SW 1271 (cell line): ENCODE measurements at places on chromosomes 2 and 18.

GRCh38 chr2:173252581-173252980 lies 102.1 kb upstream of the CDCA7 start:
- DNase-seq, result no peak

DNA sequence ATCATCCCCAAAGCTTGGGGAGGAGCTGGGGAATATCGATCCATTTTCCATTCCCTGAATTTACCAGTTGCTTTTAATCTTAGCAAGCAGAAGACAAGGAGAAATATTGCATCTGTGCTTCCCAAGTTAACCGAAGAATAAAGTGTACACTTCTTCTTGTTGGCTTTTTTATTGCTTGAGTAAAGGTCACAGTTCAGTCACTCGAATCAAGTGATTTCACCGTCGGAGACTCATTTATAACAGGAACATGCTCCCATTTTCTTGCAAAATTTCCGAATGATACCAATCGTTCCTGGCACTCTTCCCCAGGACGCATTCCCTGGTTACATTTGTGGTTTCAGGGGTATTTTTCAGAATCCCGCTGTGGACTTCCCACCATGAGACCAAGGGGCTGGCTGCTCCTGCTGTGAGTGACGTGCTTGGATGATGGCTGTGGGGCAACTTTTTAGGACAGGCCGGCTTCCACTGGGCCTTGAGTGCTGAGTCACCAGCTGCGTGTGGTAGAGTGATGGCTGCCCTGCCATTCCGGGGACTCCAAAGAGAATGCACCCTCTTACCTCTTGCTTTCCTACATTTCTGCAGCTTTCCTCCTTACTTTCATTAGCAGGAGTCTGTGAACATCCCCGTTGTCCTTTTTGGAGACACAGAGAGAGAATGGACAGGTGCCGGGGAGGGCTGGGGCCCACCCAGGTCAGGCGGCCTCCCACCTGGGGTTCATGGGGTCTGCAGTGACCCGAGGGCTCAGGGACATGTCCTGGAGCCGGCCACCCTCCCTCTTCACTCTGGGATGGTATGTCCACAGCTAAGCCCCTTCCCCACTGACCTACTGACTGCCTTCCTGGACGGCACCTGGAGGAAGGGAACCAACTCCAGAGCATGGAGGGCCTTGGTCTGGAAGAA lies 60.7 kb upstream of the HDAC4 start:
- DNase-seq, result no peak

DNA sequence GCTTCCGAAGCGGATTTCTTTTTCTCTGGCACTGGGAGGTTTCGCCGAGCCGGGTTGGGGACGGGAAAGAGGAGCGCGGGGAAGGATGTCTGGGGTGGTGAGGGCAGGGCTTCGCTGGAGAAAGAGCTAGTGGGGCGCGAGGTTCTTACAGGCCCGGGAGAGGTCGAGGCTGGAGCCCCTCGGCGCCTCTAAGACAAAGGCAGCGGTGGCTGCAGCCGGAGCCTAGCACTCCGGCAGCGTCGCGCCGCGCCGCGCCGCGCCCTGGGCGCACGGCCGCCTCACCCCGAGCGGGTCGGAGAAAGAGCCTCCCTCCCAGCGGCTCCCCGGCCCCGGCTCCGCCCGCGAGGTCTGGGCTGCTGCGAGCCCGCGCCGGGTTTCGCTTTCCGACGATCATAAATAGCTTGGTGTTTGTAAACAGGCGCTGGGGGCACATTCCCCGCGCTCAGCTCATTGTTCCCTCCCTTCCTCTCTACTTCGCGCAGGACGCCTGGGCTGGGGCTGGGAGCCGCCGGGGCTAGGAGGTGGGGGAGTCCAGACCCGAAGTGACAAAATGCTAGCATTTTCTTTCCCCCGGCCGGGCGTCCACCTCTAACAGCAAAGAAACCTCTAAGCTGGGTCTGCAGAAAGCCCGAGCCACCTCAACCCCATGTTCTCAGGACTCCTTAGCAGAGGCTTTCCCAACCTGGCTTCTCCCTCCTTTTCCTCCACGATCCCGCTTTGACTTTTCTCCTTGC lies 813 bp upstream of the MEIS1 start:
- DNase-seq, result peak; percentile 46

DNA sequence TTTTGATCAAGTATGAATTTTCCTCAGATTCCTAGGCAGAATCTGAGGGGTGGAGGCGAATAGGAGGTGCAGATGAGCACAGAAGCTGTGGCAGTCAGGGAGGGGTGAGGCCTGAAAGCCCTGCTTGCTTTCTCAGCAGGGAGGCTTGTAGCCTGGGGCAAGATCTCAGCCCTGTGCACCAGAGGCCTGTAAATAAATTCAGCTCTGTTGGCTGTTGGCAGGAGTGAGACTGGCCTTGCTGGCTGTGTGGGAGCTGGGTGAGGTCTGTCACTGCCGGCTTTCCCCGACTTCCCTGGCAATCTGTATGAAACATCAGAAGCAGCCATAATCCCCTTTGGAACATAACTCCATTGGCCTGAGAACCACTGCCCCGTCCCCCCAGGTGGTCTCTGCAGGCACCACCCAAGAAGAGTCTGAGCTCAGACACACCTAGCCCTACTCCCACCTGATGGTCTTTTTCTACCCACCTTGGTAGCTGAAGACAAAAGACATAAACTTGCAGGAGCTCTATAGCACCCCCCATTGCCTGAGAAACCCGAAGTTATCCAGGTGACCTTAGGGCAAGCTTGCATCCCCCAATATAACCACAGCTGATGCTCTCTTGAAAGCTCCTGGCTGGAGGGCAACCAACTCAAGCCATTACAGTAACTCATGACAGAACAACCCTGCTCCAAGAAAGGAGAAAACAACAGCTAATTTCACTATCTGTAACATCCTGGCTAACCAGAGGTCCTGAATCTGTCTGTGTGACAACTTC lies 32.3 kb downstream of the EVA1A start:
- DNase-seq, result no peak

DNA sequence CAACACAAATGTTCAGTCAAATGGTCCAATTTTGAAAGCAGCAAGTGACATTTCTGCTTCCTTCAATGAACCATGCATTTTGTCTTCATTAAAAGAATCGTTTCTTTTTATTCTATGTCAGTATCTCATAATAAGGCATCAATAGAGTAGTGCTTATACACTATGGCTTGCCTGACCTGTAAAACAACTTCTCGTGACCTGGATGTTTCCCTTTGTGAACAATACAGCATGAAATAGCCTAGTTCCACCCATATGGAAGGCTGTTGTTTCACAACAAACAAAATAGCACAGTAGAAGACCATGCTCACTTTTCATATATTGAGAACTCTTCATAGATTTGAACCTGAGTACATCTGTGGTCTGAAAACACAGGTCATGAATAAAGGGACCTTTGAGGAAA lies 104.3 kb upstream of the PIK3C3 start:
- DNase-seq, result no peak

- no peak for DNase-seq
These were observed 92.1 kb downstream of the TMEM18 start for GRCh38 chr2:584863-585823.

DNA sequence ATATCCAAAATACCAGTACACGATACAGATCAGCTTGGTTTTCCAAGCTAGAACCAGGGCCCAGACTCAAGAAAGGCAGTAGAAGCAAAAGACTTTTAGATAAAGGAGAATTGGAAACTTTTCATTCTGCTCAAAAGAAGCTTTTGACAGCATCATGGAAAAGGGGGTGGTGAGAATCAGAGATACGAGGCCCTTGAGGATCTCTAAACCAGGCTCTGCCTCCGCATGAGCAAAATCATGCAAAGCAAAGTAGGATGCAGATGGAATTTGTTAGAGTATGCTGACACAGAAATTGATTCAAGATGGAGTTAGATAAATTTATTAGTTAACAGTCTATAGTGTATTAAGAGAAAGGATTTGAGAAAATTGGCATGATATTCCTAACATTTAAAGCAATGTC lies 39.8 kb downstream of the FAM98A start:
- DNase-seq, result no peak

GRCh38 chr2:65943099-65943786 lies 491.7 kb upstream of the MEIS1 start:
- no peak for DNase-seq

DNA sequence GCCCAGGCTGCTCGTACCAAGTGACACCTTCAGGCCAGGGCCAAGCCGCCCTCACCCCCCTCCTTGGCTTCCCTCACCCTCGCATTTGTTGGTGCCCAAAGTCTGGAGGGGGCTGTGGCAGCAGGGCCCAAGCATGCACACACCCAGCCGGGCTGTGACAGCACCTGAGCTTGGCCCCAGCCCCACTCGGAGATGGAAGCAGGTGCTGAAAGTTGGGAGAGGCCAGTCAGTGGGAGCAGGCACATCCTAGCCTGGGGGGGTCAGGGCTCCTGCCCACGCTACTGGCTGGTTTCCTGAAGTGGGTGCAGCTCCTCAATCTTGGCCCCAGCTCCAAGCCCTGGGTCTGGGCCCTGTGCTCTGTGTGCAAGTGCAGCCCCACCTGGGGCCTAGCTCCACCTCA lies 228.0 kb downstream of the RDH14 start:
- DNase-seq, result no peak

GRCh38 chr2:39133215-39133851 lies 12.5 kb upstream of the SOS1 start:
- no peak for DNase-seq

- no peak for DNase-seq
These were observed 91.5 kb downstream of the LTBP1 start for GRCh38 chr2:33038230-33038629.

DNA sequence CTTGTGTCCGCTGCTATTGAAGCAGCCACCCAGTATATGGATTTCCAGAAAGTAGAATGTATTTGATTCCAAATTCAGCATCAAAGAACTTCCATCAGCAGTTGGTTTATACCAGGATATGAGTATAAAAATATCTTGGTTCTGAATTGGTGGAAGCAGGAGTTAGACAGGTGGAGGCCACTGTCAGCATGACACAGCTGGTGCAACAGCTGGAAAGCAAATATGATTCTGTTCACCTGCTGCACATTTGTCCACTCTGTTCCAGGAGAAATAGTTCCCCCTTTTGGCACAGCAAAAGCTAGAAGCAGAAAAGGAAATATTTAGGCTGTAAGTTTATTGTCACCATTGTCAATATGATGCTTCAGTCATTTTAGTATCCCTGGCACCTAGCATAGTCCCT lies 41.2 kb downstream of the KIAA2012 start:
- no peak for DNase-seq

DNA sequence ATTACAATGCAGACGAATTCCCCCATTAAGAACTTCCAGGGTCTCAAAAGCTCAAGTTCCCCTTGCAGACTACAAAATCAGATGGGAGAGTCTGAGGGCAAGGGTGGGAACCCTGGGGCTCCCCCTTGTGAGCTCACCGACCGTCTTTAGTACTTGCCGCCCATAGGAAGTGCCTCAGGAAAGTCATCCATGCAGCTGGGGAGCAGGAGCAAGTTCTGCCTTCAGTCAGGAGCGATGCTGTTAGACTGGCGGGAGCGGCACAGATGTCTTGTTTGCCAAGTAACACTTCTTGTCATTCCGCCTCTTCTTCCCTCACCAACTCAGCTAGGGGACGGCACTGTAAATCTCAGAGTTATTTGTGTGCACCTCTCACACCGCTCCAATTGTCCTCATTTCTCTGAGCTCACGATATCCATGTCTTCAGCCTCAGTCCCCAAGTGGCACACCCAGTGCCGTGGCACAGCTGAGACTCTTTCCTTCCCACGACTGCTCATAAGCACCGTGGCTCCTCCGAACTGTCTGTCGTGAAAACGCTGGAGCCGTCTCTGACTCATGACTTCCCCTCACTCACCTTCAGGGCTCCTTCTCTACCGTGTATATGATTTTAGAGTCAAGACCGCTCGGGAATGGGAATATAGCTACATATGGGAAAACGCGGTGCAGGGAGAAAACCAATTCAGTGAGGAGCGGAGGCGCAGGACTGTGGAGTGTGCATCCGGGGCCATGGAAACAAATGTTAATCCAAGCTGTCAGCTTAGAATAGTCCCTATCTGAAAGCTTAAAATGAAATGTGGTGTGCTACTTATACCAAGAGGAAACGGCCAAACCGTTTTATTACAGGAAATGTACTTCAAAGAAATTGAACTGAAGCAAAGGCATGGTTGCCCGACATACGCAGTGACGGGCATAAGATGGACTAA lies 34.0 kb downstream of the UXS1 start:
- no peak for DNase-seq

DNA sequence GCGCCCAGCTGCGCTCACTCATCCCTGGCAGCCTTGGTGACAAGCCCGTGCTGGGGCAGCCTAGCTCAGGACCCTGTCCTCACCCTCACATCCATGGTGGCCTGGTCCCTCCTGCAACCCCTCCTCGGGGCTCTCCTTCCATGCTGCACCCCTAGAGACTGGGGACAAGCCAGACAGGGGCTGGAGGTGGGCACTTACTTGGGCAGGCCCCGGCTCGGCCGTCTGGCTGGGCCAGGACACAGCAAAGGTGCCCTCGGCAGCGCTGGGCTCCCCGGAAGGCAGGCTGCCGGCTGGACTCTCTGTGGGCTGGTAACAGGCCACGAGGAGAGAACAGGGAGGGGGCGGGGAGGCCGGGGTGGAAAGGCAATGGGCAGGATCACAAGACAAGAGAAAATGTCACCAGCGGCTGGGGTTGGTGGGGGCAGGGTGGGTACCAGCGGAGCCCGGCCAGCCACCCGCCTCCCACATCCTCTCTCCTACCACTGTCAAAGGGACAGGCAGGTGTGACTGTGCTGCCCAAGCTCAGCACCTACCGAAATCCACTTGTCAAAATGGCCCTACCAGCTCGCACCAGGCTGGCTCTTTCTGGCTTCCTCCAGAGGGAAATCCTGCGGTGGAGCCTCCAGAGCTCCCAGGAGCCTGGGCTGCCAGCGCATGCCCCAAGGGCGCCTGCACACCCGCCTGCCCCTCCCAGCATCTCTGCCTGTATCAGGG lies 54.7 kb downstream of the BIN1 start:
- no peak for DNase-seq

GRCh38 chr18:7038330-7038851 lies 79.2 kb downstream of the LAMA1 start:
- peak; percentile 55 for DNase-seq

DNA sequence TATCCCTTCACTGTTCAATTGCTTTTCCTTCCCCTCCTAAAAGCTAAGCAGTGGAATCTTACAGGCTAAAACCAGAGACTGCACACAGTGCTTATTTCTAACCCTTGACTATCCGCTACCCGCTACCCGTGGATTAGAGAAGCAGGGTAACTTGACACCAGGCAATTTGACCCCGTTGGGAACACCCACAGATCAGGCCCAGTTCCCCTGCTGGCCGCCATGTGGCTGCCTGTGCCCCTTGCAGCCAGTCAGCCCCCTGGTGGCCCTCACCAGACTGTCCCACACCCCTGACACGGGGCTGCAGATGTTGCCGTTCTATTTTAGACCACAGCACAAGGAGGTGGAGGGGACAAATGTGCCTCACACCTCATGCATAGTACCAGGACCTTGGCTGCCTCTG lies 74.8 kb downstream of the TXNL1 start:
- no peak for DNase-seq

DNA sequence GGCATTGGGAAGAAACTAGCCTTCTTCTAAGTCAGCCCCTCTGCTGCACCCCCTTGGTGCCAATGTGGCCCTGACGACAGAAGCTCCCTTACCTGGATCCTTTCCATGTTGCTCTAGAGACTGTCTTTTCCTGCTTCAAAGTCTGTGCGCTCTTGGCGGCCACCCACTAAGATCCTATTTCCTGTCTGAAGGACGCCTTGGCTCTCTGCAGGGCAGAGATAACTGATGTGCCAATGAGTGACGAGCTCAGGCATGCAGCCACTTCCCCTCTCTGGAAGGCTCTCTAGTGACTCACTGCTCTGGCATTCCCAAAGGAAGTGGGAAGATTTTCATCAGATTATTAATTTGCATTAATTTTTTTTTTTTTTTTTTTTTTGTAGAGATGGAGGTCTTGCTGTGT lies 273.5 kb downstream of the CDH20 start:
- DNase-seq, result peak; percentile 90

- peak; percentile 82 for DNase-seq
These were observed 11.2 kb downstream of the NABP1 start for GRCh38 chr2:191688934-191689695.
